ENCODE measurements at places on chromosomes 3 and 15. TPM values are rescaled to one million over a fixed set of nuclear protein-coding genes. Genes with fewer than 3 reads are reported as not detected.

GRCh38 chr3:162555761-162556160 is 1059.2 kb downstream of the OTOL1 start:
- DNase-seq: no peak

GRCh38 chr3:154430014-154430413 is at the start of gene GPR149:
GPR149 (minus strand) TSS chr3:154430190; CDS start chr3:154429615, 575 bp downstream.
- no peak for DNase-seq

DNA sequence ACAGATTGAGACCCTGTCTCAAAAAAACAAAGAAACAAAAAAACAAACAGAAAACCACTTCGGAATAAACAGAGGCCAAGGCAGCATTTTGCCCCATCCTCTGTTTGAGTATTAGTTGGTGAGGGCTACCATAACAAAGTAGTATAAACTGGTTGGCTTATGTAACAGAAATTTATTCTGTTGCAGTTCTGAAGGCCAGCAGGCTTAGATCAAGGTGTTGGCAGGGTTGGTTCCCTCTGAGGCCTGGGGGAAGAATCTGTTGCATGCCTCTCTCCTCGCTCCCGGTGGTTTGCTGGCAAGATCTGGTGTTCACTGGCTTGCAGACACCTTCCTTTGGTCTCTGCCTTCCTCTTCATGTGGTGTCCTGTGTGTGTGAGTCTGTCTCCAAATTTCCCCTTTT is 261.6 kb downstream of the PDZRN3 start:
- no peak for DNase-seq

The BDH1 gene
- 28.9 TPM for total RNA-seq

DNA sequence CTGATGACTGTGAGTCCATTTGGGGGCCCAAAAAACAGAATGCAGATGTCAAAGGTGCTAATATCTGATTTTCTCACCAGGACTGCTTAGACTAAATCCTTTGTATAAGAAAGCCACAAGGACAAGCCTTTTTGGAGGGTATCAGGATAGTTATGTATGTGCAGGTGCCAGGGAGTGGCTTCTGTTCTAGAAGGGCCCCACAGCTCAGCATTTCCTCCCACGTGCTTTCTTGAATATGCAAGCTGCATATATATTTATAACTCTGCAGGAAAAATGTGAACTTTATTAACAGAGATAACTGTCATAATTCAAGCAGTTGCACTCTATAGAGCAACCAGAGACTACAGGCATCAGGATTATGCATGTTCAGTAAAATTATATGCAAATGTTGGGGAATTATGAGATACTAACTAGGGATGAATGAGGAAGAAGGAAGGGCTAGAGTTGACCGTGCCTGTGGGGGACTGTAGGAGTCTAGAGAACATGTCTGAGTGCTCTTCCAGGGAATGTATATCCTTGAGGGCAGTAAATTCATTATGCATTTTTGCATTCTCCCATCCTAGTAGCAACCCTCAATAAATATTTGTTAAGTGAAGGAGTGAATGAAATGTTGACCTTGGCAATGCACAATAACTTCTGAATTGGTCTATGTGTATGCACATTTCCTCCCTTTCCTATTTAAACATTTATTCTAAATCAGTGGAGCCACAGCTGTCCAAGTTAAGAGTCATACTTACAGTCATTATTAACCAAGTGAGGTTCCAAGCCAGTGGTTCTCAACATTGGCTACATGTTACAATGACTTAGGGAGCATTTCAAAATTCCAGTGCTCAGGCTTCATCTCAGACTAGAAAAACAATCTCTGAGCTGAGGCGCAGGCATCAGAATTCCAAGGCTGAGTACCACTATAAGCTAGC is 94.8 kb upstream of the ANKRD28 start:
- DNase-seq: no peak

DNA sequence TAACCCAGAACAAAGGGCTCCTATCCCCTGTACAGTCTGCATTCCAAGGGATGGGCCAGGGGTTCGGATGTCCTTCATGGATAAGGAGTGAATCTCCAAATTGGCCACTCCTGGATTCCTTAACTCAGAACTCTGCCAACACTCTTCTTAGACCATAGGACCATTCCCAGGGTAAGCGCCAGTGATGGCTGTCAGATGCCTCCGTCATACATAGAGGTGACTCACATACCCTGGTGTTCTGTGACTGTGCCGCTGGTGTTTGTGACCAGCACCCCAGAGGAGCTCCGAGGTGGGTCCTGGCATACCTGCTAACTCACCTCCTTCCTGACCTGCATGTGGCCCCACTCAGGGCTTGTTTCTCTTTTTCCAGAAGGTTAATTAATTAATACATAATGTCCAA is 134.7 kb downstream of the KLF13 start:
- no peak for DNase-seq

DNA sequence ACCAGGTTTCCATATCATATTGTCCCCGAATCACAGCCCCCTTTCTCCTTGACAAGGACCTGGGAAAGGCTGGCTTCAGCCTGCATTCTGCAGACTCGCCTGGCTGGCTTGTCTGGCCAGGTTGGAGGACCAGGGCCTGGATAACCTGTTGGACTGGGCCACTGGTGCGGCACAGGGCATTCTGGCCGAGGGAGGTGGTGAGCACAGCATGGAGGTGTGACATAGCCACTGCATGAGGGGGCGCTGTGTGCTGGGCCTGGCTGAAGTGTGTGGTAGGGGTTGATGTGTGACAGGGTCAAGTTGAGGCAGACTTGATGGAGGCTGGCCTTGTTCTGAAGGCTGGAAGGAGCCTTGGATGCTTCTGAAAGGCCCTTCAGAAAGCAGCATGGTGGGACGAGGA is 2.9 kb downstream of the ESYT3 start:
- no peak for DNase-seq

The SCN5A gene
- 134 TPM for total RNA-seq

DNA sequence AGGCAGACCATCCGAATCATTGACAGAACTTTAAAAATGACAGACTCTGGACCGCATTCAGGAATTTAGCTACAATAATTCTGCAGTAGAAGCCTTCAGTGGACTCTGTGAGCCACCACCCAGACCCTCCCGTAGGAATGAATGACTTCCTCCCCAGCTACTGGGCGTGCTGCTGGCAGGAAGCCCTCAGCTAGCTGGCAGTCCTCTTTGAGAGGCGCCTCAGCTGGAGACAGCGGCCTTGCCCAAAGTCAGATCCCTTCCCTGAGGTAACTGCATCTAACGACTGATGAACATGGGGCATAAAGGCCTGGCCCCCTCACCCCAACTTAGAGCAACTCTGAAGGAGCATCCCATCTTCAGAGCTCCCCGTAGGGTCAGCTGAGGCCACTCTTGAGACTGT is 25.8 kb downstream of the CRABP1 start:
- DNase-seq: peak; percentile 82

GRCh38 chr3:63814237-63814636 is 4.9 kb upstream of the C3orf49 start:
- DNase-seq: no peak

DNA sequence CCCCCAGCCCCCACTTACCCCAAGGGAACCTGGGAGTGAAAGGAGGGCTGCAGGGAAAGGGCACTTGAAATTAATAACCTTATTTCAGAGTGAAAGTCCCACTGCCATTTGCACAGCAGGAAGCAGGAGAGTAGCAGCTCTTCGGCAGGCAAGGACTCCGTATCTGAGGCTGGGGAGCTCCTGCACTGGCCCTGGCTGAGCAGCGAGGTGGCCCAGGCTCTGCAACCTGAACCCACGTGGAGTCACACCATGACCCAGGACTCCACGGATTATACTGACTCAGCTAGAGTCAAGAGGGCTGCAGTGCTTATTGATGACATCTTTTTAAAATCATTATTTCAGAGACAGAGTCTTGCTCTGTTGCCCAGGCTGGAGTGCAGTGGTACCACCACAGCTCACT is 214.5 kb downstream of the XXYLT1 start:
- no peak for DNase-seq

GRCh38 chr15:52289629-52290081 is 5.9 kb downstream of the MYO5C start:
- no peak for DNase-seq

DNA sequence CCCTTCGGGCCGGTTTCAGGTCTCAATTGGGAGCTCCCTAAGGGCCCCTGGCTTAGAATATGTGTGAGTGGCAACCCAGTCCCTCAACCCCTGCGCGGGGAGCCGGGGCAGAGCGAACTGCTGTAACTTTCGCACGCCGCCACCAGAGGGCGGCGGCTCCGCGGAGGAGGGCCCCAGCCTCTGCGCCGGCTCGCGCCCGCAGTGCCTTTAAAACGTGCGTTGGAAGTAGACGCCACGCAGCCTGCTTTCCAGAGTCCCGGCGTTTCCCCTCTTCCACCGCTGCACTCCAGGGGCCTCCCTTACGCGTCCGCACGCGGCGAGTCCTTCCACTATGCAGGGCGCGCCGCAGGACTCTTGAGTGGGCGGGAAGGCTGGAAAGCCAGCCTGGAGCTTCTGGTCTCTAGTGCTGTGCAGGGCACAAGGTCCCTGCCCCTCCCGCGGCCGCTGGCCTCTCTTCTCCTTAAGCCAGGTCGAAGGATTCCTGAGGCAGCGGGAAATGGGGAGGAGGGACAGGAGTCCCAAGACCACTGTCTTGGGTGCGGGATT is 23.7 kb upstream of the RNU6-1 start:
- DNase-seq: peak; percentile 89

DNA sequence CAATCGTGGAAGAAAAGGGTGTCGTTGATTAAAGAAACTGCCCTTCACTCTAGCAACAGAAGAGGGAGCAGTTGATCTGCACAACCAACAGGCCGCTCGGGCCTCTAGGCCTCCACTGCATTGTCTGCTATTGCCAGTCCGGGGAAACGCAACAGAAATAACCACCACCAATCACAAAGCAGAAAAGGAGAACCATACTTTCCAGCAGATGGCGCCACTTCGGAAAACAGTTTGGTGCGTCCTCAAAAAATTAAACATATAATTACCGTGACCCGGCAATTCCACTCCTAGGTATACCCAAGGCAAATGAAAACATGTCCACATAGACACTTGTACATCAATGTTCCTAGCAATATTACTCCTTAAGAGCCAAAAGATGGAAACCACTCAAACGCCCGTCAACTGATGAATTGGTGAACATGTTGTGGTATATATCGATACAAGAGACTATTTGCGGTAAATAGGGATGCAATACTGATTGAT is 154.1 kb downstream of the TJP1 start:
- DNase-seq: peak; percentile 71

- DNase-seq: no peak
These were observed 131.7 kb upstream of the FAM3D start for GRCh38 chr3:58798312-58798711.

GRCh38 chr3:117305681-117306080 is 596.1 kb downstream of the TUSC7 start:
- DNase-seq: no peak

GRCh38 chr3:114205541-114205940 is 26.7 kb upstream of the DRD3 start:
- no peak for DNase-seq

DNA sequence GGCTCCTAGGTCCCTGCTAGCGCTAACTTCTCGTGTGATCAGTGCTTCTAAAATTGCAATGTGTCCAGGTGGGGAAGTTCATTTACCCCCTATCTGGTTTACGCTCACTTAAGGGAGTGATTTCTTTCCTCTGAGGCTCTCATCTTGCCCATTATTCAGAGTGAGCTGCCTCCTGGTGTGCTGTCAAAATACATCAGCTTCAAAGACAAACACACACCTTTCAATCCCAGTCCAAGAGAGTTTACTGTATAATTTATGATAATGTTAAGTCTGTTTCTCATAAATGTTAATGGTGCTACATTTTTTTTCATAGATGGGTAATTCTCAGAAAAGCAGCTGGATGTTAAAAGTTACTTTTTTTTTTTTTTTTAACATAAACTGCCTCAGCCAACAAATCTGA is 112.3 kb downstream of the RORA start:
- no peak for DNase-seq

DNA sequence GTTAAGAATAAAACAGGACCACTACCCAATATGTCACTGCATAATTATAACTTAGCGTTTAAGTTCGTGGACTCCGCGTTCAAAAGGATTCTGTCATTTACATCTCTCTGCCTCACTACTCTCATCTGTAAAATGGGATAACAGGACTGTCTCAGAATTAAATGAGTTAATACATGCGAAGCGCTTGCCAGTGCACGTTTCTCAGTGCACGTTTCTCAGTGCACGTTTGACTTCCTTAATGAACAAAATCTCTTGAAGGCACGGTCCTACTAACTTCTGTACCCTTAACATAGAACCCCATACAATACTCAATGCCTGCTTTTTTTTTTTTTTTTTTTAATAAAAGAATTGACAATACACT is 499 bp downstream of the RABL3 start:
- no peak for DNase-seq

The SPG11 gene
- 44.2 TPM for total RNA-seq

- no peak for DNase-seq
These were observed 52.0 kb upstream of the RAD18 start for GRCh38 chr3:9015250-9015649.

DNA sequence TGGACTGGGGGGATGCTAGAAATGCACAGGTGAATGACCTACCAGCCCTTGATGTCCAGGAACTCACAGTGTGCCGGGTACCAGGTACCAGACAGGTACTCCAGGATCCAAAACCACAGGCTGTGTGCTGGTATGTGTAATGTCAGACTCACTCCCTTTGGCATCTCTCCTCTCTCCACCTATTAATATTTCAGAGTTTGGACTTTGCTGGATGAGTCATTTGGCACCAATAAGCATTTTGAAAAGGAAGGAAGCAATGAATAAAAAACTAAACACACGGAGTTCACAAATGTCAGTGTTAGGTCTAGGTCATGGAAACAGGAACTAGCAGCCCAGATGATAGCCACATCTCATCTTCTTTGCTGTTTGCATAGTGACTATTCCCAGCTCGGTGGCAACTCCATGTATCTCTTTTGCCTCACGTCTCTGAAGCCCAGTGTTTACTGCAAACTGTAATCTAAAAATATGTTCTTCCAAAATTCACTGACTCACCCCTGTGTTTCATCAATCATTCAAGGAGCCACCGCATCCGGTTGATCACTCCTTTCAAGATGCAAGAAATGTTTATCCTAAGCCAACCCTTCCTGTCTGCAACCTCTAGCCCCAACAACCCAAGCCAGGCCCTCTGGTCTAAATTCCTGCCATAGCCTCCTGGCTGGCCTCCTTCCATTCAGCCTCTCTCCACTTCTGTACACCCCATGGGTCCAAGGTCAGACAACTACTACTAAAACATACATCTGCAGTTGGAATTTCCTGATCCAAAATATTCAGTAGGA is 8.4 kb downstream of the ITGB5 start:
- peak; percentile 52 for DNase-seq

The GATA2 gene
- 18.0 TPM for total RNA-seq

The ARID3B gene
- 2.1 TPM for total RNA-seq

GRCh38 chr3:123315271-123315595 is 113.5 kb downstream of the SEC22A start:
- no peak for DNase-seq

DNA sequence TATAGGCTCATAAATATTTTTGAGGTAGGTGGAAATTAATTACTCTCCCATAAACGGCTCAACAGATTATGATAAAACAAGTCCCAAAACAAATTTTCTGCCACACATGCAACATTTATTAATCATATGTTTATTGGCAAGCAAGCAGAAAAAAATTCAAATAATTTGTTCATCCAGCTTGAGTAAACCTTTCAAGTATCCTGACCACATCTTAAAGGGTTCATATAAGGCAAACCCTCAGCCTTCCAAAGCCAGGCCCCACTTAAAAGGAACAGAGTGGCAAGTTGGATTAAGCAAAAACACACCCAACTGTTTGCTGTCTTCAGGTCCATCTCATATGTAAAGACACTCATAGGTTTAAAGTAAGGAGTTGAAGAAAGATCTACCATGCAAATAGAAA is 1042.3 kb downstream of the DIPK2A start:
- DNase-seq: no peak

- no peak for DNase-seq
These were observed 134.4 kb downstream of the MYLK start for GRCh38 chr3:123749711-123750110.

The MAPKBP1 gene
- total RNA-seq: 16.0 TPM

Data from right cardiac atrium (tissue), 5 donors.